Smooth muscle cell of the umbilical artery (primary cell): ENCODE measurements at places on chromosomes 6 and 20. TPM values are rescaled to one million over a fixed set of nuclear protein-coding genes. Genes with fewer than 3 reads are reported as not detected.

Gene ADAT2
- 4.2 and 6.2 TPM in 2 replicates for total RNA-seq

Gene TREM2
- 0.14 TPM in 1 of 2 replicates, not detected in the other for total RNA-seq

Gene RBPJL
- not detected in 2 replicates for total RNA-seq

Gene SLCO4A1
- under 0.01 and 1.5 TPM in 2 replicates for total RNA-seq

Gene GPR6
- total RNA-seq, result not detected in 2 replicates

Gene TMEM151B
- total RNA-seq, result 0.05 TPM in 1 of 2 replicates, not detected in the other

Gene SPATS1
- not detected in 2 replicates for total RNA-seq

Gene CALHM6
- 0.42 and 2.1 TPM in 2 replicates for total RNA-seq

Gene DLL1
- under 0.01 and 0.14 TPM in 2 replicates for total RNA-seq

Gene LY6G6C
- not detected in 2 replicates for total RNA-seq
